ENCODE measurements at places on chromosomes 5 and 9. TPM values are rescaled to one million over a fixed set of nuclear protein-coding genes. Genes with fewer than 3 reads are reported as not detected.

GRCh38 chr9:74449060-74449459 lies 48.1 kb upstream of the RORB start:
- DNase-seq, result no peak

DNA sequence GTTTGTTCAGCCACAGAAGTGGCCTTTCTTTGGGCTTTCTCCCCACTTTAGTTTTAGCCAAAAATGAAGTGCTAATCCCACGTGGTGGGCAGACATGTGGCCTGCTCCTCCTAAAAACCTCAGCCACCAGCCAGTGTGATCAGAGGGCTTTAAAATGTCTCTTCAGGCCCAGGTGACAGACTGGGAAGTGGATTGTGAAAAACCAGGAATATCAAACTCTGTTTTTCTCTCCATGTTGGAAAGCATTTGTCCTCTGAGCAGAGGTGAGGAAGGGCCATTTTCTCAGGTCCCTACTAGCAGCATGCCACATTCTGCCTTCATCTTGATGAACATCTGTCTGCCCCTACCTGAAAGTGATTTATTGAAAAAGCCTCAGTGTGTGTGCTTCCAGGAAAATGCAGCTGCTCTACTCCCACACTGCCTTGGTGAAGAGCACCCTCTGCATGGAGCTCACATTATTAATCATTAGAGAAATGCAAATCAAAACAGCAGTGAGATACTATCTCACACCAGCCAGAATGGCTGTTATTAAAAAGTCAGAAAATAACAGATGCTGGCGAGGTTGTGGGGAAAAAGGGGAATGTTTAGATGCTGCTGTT lies 181.2 kb upstream of the DMAC1 start:
- DNase-seq, result no peak

DNA sequence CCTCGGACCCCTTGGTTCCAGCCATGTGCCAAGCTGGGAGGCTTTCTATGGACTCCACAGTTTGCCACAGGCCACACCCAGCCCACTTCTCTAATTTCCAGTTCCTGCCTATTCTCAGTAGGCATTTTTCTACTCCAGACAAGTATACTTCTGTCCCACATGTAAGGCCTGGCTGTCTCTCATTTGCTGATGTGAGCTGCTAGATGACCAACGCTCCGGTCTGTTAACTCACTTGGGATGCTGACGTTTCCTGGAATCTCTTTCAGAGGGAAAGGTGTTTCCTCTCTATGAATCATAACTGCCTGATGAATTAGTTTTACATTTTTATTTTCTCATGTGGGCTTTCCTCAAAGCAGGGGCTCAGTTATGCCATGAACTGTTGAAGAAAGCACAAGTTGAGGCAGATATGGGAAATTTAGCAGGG lies 36.3 kb downstream of the ERGIC1 start:
- no peak for DNase-seq

DNA sequence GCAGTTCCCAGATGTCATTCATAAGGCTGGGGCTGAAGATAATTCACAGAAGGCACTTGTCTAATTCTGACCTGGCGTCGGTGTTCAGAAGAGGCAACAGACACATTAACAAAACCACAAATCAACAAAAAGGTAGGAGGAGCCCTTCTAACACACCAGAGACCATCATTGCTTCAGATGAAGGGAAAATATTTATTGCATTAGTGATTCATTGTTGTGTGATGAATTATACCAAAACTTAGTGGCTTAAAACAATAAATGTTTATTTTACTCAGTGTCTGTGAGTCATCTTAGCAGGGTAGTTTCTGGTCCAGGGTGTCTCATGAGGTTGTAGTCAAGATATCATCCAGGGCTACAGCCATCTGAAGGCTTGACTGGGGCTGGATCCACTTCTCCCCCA lies 91.3 kb upstream of the KIF2A start:
- DNase-seq, result no peak

ZNG1A gene
- 31.4 TPM for total RNA-seq

NMUR2 gene
- total RNA-seq, result not detected

Data from left colon (tissue), 2 donors.